Activated CD8-positive, alpha-beta T cell treated with anti-CD3 and anti-CD28 coated beads for 36 hours (primary cell): ENCODE measurements at places on chromosomes 16 and 17. TPM values are rescaled to one million over a fixed set of nuclear protein-coding genes. Genes with fewer than 3 reads are reported as not detected.

PER1 gene
- total RNA-seq, result 123 TPM

APOBR gene
- total RNA-seq, result 5.5 TPM

ITGA3 gene
- 7.2 TPM for total RNA-seq

- DNase-seq, result no peak
These were observed 10.8 kb upstream of the ANKS4B start for GRCh38 chr16:21222495-21223337.

DNA sequence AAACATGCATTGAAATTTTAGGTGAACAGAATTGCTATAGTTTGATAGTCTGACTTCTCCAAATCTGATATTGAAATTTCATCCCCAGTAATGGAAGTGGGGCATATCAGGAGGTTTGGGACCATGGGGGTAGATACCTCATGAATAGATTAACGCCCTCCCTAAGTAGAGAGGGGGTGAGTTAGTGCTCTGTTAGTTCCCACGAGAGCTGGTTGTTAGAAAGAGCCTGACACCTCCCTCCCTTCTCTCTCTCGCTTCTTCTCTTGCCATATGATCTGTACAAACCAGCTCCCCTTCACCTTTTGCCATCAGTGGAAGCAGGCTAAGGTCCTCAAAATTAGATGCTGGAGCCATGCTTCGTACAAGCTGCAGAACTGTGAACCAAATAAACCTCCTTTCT is 78.8 kb downstream of the BRIP1 start:
- DNase-seq, result no peak

GRCh38 chr16:88905563-88905962 is 39.1 kb upstream of the PABPN1L start:
- DNase-seq, result peak; percentile 48

DNA sequence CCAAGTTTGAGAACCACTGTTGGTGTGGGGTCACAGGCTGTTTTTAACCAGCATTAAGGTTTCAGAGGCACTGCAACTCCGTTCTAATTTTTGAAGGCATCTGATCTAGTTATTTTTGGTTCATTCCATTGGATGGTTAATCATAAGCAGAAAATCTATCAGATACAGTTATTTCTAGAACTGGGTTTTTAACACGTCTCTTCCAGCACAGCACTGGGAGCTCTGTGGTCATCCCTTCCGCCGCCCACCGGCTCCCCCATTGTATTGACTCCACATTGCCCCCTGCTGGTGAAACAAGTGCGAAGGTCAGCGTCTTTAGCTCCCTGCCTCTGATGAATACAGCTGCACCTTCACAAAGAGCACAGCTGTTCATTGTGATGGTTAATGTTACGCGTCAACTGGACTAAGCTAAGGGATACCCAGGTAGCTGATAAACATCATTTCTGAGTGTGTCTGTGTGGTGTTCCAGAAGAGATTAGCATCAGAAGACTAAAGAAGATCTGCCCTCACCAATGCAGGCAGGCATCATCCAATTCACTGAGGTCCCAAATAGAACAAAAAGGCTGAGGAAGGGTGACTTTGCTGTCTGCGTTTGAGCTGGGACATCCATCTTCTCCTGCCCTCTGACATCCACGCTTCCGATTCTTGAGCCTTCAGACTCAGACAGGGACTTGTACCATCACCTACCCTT is 8.5 kb downstream of the CCL18 start:
- DNase-seq, result peak; percentile 89

DNA sequence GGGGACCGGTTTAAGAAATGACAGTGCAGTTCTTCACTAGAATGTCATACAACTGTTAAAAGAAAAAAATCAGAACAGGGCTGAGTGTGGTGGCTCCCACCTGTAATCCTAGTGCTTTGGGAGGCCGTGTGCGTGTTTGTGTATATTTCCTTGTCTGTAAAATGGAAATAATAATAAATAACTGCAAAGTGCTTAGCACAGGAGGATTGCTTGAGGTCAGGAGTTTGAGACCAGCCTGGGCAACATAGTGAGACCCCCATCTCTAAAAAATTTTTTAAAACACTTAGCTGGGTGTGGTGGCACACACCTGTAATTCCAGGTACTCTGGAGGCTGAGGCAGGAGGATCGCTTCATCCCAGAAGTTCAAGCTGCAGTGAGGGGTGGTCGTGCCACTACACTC is 2.5 kb downstream of the ACSM3 start:
- DNase-seq, result no peak
